Mesothelial cell of epicardium (in vitro differentiated cells): ENCODE measurements at places on chromosomes 5 and 9. TPM values are rescaled to one million over a fixed set of nuclear protein-coding genes. Genes with fewer than 3 reads are reported as not detected.
A peak's percentile ranks its signal among the peaks of the same experiment; 100 is the strongest.

PLAA gene
- total RNA-seq, result 33.1 to 38.3 TPM (median 34.4 TPM) in 3 replicates

GRCh38 chr9:109593612-109594011, 95.5 kb upstream of the PTPN3 start:
- no peaks in the 10 kb centered on the region for H3K27me3 ChIP-seq
- no peak overlapping the region for H3K27ac ChIP-seq
- H3K4me1 ChIP-seq, result peaks cover 12% of the 10 kb centered on the region
- DNase-seq, result no peak
- H3K36me3 ChIP-seq, result peaks cover 4% of the 10 kb centered on the region

DNA sequence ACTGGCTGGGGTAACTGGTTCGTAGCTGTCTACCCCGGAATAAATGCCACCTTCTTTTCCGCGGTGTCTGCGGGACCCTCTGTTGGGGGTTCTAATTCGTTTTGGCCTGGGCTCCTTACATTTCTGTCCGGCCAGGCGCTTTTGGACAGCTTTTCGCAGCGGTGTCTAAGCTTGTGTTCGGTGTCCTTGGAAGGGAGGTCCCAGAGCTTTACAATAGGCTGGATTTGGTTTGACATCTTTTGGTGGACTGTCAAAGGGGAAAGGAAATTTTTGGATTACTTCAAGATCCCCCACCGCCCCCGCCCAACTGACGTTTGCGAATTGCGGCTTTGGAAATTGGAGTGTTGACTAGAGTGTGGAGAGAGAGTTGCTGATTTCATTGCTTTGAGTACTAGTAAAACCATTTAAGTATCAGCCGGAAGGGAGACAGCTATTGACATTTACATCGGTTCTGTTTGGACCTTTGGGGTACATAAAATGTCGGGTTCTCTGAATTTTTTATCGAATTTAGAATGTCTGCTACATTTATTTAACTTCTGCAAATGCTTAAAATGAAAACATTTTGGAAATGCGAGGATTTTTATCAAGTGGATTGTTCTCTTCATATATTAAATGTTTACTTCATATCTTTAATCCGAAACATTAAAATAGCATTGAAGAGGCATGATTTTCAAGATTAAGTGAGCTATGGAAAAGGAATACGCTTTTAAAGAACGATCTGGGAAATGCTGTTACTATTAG, 4.7 kb upstream of the PURA start:
- H3K36me3 ChIP-seq, result no peaks in the 10 kb centered on the region
- H3K27me3 ChIP-seq, result peaks cover 81% of the 10 kb centered on the region
- no peak overlapping the region for H3K27ac ChIP-seq
- H3K4me3 ChIP-seq, result peak overlapping the region; percentile 78
- no peak for DNase-seq

- H3K4me3 ChIP-seq, result no peak overlapping the region
- H3K4me1 ChIP-seq, result peaks cover 4% of the 10 kb centered on the region
- DNase-seq, result no peak
- peaks cover 25% of the 10 kb centered on the region for H3K36me3 ChIP-seq
- no peaks in the 10 kb centered on the region for H3K27me3 ChIP-seq
Observed at GRCh38 chr5:143281226-143281625, 122.3 kb downstream of the NR3C1 start.

- H3K27me3 ChIP-seq, result peaks cover 3% of the 10 kb centered on the region
- no peaks in the 10 kb centered on the region for H3K36me3 ChIP-seq
- no peak overlapping the region for H3K4me3 ChIP-seq
- DNase-seq, result no peak
- H3K4me1 ChIP-seq, result no peaks in the 10 kb centered on the region
Observed at GRCh38 chr5:154117050-154117449, 73.5 kb upstream of the GALNT10 start.

DNA sequence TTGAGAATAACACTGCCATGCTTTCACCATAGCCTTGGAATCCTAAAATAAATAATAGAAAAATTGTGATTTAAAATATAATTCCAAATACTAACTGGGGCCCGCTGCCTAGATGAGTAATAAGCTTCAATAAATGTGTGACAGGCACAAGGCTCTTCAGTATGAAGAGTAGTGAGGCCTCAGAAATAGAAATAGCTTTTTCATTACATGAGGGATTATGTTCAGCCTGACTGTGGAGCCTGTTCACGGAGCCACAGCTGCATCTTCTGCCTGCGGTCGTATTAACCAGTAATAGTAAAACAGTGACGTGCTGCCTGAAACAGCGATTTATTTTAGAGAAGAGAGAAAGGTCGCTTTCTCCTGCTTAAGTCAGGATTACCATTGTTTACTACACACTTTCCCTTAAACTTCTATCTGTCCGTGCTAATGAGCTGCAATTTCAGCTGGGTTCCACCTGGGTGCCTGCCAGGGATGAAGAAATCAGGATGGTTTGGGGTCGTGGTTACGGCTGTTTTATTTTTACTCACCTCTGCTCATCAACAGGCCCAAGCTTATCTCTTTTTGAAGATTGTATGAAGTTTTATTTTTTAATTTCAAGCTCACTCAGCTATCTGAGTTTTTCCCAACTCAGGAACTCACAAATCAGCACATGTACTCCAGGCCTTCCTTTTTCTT, 284.9 kb upstream of the WWC1 start:
- H3K27me3 ChIP-seq, result peaks cover 3% of the 10 kb centered on the region
- H3K4me1 ChIP-seq, result peaks cover 64% of the 10 kb centered on the region
- no peak overlapping the region for H3K4me3 ChIP-seq
- no peak for DNase-seq
- peak overlapping the region; percentile 60 for H3K27ac ChIP-seq

GRCh38 chr5:154191467-154192261, 1.1 kb downstream of the GALNT10 start:
- peaks cover 69% of the 10 kb centered on the region for H3K27me3 ChIP-seq
- H3K4me1 ChIP-seq, result peaks cover 44% of the 10 kb centered on the region
- no peak for DNase-seq
- H3K36me3 ChIP-seq, result no peaks in the 10 kb centered on the region
- H3K4me3 ChIP-seq, result peak overlapping the region; percentile 84
